Gastrocnemius medialis (tissue), 4 donors: ENCODE measurements at places on chromosomes 4 and X. TPM values are rescaled to one million over a fixed set of nuclear protein-coding genes. Genes with fewer than 3 reads are reported as not detected.

ASB9 gene
- 0.78 TPM for total RNA-seq

DNA sequence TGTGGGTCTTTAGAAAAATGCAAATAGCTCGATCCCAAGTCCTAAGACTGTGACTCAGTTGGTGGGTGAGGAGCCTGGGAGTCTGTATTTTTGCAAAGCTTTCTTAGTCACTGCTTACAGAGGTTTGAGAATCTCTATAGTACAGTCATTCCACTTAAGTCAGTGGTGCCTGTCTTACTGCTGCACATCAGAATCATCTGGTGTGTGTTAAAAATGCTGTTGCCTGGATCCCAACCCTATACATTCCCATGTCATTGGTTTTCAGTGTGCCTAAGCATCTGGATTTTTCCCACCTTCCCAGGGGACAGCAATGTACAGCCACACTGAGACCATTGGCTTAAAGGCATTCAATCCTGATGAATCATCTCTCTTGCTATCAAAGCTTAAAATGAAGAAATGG is 21.0 kb upstream of the GEMIN8 start:
- H3K27ac ChIP-seq, result no peak overlapping the region
- no peaks in the 10 kb centered on the region for H3K4me1 ChIP-seq
- H3K27me3 ChIP-seq, result no peaks in the 10 kb centered on the region
- no peak for DNase-seq
- H3K4me3 ChIP-seq, result no peak overlapping the region
- H3K36me3 ChIP-seq, result no peaks in the 10 kb centered on the region

- no peak overlapping the region for H3K27ac ChIP-seq
- DNase-seq, result no peak
- peaks cover 19% of the 10 kb centered on the region for H3K4me1 ChIP-seq
Observed at GRCh38 chr4:78796526-78796925, 20.4 kb downstream of the BMP2K start.

DNA sequence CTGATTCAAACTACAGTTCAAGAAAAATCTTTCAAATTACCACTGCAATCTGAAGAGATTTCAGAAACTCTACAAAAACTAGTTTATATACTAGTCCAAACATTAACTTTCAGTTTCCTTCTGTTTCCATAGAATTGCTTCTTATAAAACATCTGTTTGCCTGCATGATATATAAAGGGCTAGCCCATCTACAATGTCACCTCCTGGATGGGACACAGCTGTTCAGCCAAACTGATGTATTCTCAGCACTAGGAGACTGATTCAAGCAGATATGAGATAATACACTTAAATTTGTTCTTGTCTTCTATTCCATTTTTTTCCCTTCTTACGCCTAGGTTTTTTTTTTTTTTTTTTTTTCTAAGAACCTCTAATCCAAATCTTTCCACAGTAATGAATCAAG is 1569.7 kb upstream of the IGFBP7 start:
- no peaks in the 10 kb centered on the region for H3K4me1 ChIP-seq
- no peak overlapping the region for H3K27ac ChIP-seq
- H3K27me3 ChIP-seq, result no peaks in the 10 kb centered on the region

PCDH19 gene
- 1.5 TPM for total RNA-seq

AFM gene
- 0.29 TPM for total RNA-seq

ADH6 gene
- not detected for total RNA-seq

DNA sequence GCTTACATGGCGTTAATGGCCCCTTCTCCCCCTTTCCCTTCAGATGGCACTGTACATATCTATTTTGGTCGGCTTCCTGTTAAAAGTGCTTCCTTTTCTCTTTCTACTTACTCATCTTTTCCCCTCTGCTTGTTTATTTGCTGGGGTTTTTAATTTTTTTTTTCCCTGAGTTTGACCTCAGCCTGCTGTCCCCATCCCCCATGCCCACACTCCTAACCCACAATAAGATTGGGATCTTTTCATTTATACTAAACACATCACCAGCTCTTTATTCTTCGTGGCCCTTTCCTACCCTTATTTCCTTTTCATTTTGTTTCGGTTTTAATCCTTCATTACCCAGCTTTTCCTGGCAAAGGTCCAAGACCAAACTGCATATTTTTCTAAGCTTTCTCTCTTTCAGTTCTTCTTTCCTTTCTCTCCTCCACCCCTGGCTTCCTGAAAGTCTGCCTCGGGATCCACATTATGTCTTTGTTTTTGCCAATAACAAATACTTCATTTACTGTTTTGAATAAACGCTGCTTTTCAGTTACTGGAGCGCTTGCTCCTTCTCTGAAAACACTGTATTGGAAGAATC is 152.0 kb upstream of the USP9X start:
- DNase-seq, result no peak
- peak overlapping the region; percentile 27 for H3K27ac ChIP-seq
- no peaks in the 10 kb centered on the region for H3K36me3 ChIP-seq
- H3K4me3 ChIP-seq, result peak overlapping the region; percentile 17
- peaks cover 4% of the 10 kb centered on the region for H3K4me1 ChIP-seq

PDGFRA gene
- 23.1 TPM for total RNA-seq

PLP2 gene
- total RNA-seq, result 53.5 TPM

GRCh38 chrX:50712777-50713176 is 101.2 kb downstream of the SHROOM4 start:
- no peaks in the 10 kb centered on the region for H3K36me3 ChIP-seq
- H3K27ac ChIP-seq, result no peak overlapping the region
- H3K4me1 ChIP-seq, result no peaks in the 10 kb centered on the region

- no peaks in the 10 kb centered on the region for H3K27me3 ChIP-seq
- no peak for DNase-seq
- no peaks in the 10 kb centered on the region for H3K4me1 ChIP-seq
- H3K4me3 ChIP-seq, result no peak overlapping the region
- H3K36me3 ChIP-seq, result peaks cover 24% of the 10 kb centered on the region
Observed at GRCh38 chr4:153618833-153619232, 65.2 kb upstream of the TLR2 start.

TLR8 gene
- 0.42 TPM for total RNA-seq

GRCh38 chr4:102196221-102196620 is 149.1 kb downstream of the SLC39A8 start:
- no peaks in the 10 kb centered on the region for H3K27me3 ChIP-seq
- H3K27ac ChIP-seq, result no peak overlapping the region
- no peak for DNase-seq
- no peaks in the 10 kb centered on the region for H3K4me1 ChIP-seq
- H3K36me3 ChIP-seq, result no peaks in the 10 kb centered on the region

DNA sequence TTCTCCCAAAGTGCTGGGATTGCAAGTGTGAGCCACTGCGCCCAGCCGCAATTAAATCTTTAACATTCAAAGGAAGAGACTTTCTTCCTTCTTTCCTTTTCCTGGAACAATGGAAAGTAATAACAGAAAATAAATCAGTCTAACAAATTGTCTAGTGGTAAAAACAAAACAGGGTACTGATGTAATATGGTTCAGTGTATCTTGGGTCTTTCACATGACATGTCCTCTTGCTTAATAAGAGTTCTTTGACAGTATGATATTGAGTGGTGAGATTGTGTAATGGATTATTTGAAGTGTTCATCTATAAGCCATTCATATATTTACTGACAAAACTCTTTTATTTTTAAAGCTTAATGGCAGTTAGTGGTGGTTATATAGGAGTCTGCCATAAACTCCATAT is 256.6 kb downstream of the SPRY1 start:
- no peak overlapping the region for H3K27ac ChIP-seq
- no peaks in the 10 kb centered on the region for H3K27me3 ChIP-seq

- H3K27me3 ChIP-seq, result no peaks in the 10 kb centered on the region
- no peaks in the 10 kb centered on the region for H3K4me1 ChIP-seq
- no peak overlapping the region for H3K4me3 ChIP-seq
- H3K27ac ChIP-seq, result no peak overlapping the region
Observed at GRCh38 chr4:80611678-80611979, 276.1 kb downstream of the CFAP299 start.

DNA sequence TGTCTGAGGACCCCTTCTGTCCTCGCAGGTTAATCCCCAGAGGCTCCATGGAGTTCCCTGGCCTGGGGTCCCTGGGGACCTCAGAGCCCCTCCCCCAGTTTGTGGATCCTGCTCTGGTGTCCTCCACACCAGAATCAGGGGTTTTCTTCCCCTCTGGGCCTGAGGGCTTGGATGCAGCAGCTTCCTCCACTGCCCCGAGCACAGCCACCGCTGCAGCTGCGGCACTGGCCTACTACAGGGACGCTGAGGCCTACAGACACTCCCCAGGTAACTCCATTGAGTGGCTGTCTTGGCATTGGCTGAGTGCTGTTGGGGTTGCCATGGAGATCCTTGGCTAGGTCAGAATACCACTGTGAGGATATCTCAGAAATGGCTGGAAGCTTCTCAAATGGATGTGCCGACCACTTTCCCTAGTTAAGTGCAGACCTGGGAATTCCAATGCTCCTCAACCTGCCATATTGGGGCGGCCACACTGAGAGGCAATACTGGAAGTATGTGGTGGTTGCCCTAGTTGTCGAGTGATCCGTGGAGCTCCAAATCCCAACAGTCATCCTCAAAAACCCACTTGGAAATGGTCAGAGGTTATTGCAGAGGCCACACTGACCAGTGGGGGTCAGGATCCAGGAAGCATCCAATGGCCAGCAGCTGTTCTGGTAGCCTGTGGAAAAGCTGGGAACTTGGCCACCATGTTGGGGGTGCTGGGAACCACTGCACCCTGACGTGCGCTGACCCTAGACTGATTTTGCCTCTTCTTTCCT is 4.9 kb downstream of the GATA1 start:
- DNase-seq, result no peak
- H3K4me3 ChIP-seq, result no peak overlapping the region
- no peaks in the 10 kb centered on the region for H3K4me1 ChIP-seq
- no peak overlapping the region for H3K27ac ChIP-seq
- no peaks in the 10 kb centered on the region for H3K36me3 ChIP-seq

KIAA1210 gene
- total RNA-seq, result not detected

DNA sequence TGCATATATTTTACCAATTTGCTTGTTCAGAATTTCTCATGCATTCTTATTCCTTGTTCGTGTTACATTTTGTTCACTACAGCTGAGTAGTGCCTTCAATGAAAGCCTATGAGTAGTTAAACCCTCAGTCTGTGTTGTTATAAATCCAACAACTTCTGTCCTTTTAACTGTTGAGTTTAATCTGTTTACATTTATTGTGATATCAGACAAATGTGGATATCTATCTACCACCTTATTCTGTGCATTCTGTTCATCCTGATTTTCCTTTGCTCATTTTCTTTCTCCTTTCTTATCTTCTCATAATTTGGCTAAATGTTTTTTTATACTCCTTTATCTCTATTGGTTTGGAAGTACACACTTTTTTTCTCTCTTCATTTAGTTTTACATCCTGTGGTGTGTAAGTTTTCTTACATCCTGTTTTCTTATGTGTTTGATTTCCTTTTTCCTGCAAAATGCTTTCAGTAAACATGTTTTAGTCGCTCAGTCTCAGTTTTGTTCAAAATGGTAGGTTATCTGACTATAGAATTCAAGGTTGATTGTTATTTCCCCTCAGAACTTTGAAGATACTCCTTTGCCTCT is 54.2 kb downstream of the CASP6 start:
- no peak overlapping the region for H3K27ac ChIP-seq
- no peaks in the 10 kb centered on the region for H3K27me3 ChIP-seq
- no peak for DNase-seq
- no peak overlapping the region for H3K4me3 ChIP-seq
- no peaks in the 10 kb centered on the region for H3K36me3 ChIP-seq

NWD2 gene
- not detected for total RNA-seq

SPANXD gene
- total RNA-seq, result not detected

DOCK11 gene
- 2.3 TPM for total RNA-seq

GRCh38 chrX:13647709-13648212 is 5.2 kb upstream of the TCEANC start:
- no peaks in the 10 kb centered on the region for H3K27me3 ChIP-seq
- peaks cover 5% of the 10 kb centered on the region for H3K4me1 ChIP-seq
- no peaks in the 10 kb centered on the region for H3K36me3 ChIP-seq
- H3K4me3 ChIP-seq, result no peak overlapping the region

DNA sequence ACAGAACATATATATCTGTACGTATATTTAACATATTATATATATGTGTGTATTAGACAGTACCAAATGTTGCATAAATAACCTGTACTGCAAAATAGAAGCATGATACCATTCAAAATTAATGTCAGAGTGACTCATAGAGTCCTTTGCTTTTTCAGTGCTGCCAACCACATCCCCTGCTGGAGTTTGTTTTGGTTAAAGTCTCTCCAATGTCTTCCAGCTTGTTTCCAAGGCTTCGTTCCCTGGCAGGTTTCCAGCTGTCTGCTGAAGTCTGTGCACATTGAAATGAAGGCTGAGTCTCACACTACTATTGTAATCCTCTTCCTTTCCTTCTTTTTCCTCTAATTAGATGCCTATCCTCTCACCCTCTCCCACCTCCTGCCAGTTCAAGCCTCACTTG is 14.9 kb downstream of the NRK start:
- no peak overlapping the region for H3K27ac ChIP-seq
- H3K27me3 ChIP-seq, result no peaks in the 10 kb centered on the region
- H3K4me1 ChIP-seq, result no peaks in the 10 kb centered on the region
- no peak overlapping the region for H3K4me3 ChIP-seq
- peak; percentile 15 for DNase-seq
- H3K36me3 ChIP-seq, result no peaks in the 10 kb centered on the region

DNA sequence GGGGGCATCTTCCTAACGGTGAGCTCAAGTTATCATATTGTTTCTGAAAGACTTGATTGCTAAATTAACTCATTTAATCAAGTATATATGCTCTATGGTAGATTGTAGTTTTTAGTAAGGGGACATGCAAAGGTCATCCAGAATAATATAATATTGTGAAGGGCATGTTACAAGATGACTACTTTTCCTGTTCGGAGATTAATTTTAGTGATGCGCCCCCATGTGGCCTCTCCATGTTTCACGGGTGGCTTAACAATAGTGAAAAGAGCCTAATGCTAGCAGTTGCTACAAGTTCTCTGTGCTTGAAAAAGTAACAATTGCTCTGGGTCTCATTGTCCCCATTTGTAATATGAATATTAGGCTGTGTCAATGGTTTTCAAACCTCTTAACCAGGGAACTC is 12.2 kb downstream of the SMPX start:
- H3K4me3 ChIP-seq, result no peak overlapping the region
- no peaks in the 10 kb centered on the region for H3K36me3 ChIP-seq
- DNase-seq, result no peak

DNA sequence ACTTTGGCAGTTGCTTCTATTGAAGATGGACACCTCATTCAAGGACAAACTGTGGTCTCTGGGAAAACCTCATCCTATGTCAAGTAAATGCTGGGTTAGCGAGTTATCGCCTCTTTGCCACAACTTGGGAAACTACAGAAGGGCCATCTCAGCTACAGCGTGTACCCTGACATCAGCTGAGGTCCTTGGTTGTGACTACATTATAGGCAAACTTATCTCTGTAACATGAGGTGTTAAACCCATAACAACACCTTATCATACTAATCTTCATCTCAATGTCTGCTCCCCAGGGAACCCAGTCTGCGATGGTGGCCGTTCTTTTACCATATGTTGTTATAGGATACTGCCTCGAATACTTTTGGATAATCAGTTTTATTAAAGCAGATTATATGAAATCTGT is 1862.7 kb downstream of the STIM2 start:
- no peak for DNase-seq
- no peak overlapping the region for H3K4me3 ChIP-seq
- no peaks in the 10 kb centered on the region for H3K36me3 ChIP-seq
- no peaks in the 10 kb centered on the region for H3K4me1 ChIP-seq
- no peak overlapping the region for H3K27ac ChIP-seq
- H3K27me3 ChIP-seq, result no peaks in the 10 kb centered on the region
